A375 (cell line): ENCODE measurements at places on chromosomes 1 and 21. TPM values are rescaled to one million over a fixed set of nuclear protein-coding genes. Genes with fewer than 3 reads are reported as not detected.

AXDND1 gene
- 0.82 TPM in 1 of 2 replicates, not detected in the other for total RNA-seq

ZNF593OS gene
- total RNA-seq = 0.41 TPM in 1 of 2 replicates, not detected in the other

PHLDA3 gene
- total RNA-seq = 99.8 and 110 TPM in 2 replicates

KCNJ10 gene
- not detected in 2 replicates for total RNA-seq

KDM5B gene
- total RNA-seq = 65.3 and 68.1 TPM in 2 replicates

VANGL1 gene
- total RNA-seq = 12.1 and 12.9 TPM in 2 replicates

S100A1 gene
- 151 and 162 TPM in 2 replicates for total RNA-seq

GPA33 gene
- not detected in 2 replicates for total RNA-seq

RAB25 gene
- not detected in 2 replicates for total RNA-seq
